C1 segment of cervical spinal cord (tissue), 14 donors: ENCODE measurements at places on chromosomes 4 and X.

- no peak for DNase-seq
Measured at GRCh38 chr4:100641336-100641735, 123.5 kb upstream of the EMCN start.

DNA sequence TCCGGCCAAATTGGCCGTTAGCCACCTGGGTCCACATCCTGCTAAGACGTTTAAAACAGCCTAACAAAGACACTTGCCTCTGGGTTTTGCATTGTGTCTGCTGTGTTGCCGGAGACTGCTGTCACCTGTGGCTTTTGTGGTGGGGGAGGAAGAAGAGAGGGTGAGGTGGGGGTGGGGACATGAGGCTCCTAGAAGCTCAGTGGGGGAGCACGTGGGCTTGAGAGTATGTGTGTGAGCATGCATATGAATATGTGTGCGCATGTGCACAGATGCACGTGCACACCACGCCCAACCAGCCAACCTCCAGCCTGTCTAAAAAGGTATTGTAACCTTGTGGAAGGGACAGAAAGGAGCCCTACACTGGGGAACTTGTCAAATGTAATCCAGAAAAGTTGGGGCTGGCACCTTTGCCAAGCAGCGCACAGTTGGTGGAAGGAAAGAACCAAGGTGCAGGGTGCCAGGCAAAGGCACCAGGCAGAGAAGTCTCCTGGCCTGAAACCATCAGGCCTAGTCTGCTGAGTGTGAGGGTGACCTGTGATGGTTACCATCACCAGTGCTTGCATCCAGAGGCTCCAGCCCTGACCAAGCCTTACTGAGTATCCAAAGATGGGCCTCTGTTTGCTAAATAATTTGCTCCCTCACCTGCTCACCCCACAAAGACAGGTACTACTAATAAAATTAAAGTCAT lies 10.1 kb upstream of the SASH3 start:
- DNase-seq = no peak

DNA sequence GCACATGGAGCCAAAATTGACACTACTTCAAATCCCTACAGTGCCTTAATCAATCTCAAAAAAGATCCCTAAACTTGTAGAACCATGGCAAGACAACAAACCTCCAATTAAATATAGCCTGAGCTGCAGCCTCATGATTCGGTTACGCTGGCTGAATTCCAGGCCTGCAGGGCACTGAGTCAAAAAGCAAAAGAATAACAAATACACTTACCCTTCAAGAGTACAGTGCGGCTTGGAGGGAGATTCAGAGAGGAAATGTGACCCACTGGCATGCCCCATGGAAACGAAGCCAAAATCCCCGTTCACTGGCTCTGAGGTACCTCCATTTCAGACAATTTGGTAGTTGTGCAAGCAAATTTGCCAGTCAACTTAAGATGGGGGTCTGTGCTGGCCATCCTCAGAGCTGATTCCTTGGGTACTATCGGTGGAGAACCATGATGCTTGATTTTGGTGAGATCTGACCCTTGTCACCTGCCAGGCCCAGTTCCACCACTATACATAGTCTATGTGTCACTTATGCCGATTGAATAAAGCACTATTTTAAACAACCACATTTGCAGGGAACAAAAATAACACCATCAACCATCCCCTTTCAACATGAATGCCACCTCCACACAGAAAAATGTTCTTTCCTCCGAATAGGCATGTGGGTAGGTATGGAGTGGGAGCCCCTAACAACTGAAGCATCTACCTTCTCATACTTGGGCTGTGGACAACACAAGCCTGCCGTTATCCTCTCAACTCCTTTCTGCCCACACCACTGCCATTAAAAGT lies 2.1 kb downstream of the C4orf54 start:
- no peak for DNase-seq

- no peak for DNase-seq
Measured at GRCh38 chr4:159224408-159224807, 121.5 kb downstream of the RAPGEF2 start.

DNA sequence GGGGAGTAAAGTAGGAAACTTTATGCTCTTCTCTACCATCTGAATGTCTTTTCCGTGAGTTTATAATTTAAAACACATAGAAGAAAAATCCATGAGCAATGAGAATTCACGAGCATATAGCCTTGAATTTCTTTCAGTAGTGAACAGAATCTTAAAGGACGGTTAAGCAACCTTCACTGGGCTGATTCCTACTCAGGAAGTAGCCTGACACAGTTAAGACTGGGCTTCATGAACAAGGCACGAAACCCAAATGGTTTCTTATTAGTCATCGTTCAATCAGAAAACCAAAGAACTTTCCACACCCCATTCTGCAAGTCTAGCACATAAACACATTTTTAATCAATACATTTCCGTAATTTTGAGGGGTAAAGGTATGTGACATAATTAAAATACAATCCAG lies 95.8 kb downstream of the SH3KBP1 start:
- DNase-seq = no peak

DNA sequence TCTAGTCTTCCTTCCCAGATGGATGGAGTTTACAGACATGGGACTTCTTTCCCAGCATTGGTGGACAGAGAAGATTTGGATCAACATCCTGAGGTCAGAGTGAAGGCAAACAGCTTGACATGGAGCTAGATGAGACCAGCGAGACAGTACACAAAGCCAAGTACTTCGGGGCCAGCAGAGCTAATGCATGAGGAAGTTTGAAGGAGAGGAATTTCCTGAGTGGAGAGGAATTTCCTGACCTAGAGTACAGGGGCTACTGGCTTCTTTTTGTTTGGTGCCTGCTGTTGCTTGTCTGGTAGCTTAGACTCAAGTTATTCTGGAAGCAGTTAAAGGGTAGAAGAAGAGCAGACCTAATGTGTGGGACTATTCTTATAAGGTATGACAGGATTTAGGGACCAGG lies 69.1 kb upstream of the EOLA2 start:
- no peak for DNase-seq

- DNase-seq = no peak
Measured at GRCh38 chr4:165380805-165381204, 2.0 kb downstream of the CPE start.

DNA sequence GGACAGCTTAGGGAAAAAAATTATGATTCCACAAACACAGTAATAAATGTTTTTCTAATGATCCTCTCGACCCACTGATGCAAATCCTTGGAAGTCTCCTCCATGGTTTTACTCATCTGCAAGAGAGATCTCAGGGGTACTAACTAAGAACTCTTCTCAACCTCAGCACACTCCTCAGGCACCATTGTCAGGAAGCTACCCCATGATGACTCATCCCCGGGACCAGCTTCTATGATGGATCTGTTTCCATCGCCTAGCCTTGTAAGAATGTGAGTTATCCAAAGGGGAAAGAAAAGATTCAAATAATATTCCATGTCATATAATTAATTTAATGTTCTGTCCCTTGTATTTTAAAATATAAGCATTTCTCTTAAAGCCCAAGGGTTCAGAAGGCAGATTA lies 816.1 kb upstream of the IGFBP7 start:
- DNase-seq = no peak

DNA sequence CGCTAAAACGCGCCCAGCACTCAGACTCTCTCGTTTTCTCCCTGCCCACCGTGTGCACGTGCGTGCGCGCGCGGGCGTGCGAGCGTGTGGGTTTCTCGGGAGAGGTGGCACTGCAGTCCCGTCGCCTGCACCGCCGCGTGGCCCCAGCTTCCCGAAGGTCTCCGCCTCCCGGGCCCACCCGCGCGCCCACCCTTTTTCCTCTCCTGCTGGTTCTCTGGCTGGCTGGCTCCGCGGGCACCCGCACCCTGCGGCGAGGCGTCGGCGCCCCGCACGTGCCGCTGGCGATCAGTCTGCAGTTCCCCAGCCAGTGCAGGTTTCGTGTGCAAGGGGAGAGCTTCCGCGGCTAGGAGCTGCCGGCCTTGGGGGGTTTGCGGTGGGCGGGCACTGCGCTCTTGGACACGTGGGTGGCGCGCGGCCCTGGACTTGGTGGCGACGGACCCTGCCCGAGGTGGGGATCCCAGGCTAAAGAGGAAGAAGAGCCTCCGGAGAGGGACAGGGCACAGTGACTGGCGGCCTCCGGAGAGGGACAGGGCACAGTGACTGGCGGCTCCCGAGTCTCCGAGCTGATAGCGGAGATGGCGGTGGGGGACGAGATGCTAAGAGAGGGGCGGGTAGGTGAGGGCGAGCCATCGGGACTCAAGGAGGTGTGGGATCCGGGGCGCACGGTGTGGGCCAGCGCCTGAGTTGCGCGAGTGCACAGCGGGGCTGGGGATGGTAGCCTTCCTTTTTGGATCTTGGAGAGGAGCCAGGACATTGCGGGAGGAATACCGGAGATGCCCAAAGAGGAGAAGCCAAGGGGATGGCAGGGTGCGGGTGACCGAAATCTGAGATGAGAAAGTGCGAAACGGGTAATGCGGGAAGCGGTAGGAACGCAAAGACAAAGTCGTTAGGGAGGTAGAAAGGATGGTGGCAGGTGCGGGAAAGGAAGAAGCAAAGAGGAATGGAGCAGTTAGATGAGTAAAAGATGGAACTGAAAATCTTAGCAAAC lies at the start of gene FAM184B:
TSS of gene FAM184B (minus strand) at position 322 of the 988 bp plus-strand sequence. CDS start 322 bp downstream, outside the sequence.
- DNase-seq = no peak

DNA sequence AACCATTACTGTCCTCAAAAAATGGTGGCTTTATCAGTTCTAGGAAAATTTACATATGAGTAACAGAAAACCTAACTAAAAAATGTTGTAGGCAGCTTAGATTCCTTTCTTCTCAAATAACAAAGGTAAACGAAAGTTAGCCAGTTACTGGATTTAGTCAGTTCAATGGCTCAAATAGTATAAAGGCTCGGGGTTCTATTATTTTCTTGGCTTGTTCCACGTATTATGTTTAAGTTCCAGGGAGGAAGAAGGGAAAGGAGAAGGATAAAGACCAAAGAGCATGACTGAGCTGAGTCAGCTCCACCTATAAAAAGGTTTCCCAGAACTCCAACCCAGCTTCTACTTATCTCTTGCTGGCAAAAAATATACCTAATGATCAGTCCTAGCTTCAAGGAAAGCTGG lies 41.0 kb upstream of the MAB21L2 start:
- no peak for DNase-seq

DNA sequence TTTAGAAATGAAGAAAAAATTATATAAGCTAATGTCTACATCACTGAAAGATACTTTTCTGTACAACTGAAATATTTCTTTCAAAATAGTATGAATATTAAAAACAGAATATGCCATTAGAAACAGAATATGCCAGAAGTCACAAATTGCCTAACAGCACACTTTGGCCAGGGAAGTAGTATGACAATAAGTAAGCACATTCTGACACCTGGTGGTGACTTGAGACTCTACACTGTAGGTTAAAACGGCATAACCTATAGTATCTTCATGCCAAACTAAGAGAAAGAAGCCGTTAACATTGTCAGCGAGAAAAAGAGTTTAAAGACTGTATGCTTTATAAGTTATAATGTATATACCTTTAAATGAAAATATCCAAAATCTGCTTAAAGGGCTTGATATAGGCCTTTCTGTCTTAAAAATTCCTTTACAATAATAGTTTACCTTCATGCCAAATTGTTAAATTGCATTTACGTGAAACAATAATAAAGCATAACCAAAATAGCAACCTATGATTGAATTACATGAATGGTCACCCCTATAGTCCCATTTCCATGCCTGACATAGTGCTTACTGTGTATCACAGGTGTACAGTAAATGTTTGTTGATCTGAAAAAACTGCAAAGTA lies 32.8 kb downstream of the FAM13A start:
- no peak for DNase-seq

DNA sequence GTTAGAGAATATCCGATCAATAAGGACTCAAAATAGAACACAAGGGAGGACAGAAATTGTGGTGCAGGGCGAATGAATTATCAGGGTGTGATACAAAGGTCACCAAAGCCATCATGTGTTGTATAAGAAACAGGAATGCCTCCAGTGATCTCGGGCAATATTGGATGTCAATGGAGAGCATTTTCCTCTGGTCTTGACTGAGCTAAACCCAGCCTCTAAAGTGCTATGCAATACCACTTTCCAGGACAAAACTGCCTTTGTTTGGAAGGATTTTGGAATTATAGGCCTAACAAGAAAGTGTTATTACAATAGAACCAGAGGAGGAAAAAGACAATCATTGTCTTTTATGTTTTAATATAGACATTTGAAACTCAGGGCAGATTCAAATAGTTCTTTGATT lies 281.7 kb downstream of the CHM start:
- DNase-seq = no peak

DNA sequence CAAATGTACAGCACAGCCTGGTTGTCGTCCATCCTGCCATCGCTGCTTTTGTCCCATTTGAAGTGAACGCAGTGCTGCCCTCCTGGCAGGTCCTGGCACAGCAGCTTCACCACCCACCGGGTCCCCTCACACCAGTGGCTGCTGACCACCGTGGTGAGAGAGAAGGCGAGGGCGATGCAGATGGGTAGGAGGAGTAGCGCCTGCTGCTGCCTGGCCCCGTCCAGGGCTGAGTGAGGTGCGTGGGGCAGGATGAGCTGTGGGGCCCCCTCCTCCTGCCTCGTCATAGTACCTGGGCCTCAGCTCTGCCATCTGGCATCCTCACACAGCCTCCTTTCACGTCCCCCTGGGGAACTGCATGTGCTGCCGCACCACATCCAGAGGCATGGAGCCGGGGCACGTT lies 1.8 kb downstream of the DCAF8L2 start:
- DNase-seq = no peak

GRCh38 chr4:27807207-27807606 lies 946.6 kb downstream of the STIM2 start:
- no peak for DNase-seq

DNA sequence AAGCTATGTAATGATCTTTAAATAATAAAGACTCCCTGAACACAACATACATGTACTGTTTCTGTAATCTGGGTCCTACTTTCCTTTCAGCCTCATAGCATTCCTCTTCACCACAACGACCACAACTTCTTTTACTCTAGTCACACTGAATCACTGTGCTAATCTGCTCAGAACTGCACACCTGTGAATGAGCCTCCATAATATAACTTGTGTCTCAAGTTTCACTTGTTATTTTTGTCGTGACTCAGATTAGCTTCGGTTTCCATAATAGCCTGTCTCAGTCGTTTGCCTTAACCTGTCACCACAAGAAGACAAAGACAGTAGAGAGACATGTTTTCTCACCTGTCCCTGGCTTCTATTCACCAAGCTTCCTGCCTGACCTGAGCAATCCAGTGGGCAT lies 61.8 kb downstream of the MAGED1 start:
- no peak for DNase-seq

GRCh38 chrX:3712870-3713224 lies 602 bp downstream of the PRKX start:
- no peak for DNase-seq

GRCh38 chr4:11821772-11822430 lies 393.2 kb upstream of the HS3ST1 start:
- no peak for DNase-seq

GRCh38 chr4:90648311-90648710 lies 521.1 kb downstream of the CCSER1 start:
- no peak for DNase-seq

GRCh38 chr4:140756319-140757231 lies at the start of gene TBC1D9:
TBC1D9 (minus strand) TSS chr4:140756385; CDS start chr4:140756045, 340 bp downstream.
- peak; percentile 50 for DNase-seq
